ENCODE measurements at places on chromosomes 12 and 14.

DNA sequence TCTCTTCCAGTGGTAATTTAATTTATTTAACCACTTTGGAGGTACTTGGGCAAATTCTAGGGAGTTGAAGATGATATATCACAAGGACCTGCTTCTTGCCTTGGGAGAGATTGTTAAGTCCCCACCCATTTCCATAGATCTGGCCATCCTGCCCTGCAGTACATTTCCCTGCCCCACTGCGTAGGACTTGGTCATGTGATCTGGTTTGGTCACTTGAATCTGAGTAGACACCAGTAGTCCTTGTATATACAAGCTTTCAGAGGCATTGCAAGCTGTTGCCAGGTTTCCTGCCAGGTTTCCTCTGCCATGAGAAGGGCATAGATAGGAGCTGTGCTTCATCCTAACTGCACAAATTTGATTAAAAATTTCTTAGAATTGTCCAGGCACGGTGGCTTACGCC lies 200.0 kb downstream of the ADAMTS20 start:
- DNase-seq = no peak

DNA sequence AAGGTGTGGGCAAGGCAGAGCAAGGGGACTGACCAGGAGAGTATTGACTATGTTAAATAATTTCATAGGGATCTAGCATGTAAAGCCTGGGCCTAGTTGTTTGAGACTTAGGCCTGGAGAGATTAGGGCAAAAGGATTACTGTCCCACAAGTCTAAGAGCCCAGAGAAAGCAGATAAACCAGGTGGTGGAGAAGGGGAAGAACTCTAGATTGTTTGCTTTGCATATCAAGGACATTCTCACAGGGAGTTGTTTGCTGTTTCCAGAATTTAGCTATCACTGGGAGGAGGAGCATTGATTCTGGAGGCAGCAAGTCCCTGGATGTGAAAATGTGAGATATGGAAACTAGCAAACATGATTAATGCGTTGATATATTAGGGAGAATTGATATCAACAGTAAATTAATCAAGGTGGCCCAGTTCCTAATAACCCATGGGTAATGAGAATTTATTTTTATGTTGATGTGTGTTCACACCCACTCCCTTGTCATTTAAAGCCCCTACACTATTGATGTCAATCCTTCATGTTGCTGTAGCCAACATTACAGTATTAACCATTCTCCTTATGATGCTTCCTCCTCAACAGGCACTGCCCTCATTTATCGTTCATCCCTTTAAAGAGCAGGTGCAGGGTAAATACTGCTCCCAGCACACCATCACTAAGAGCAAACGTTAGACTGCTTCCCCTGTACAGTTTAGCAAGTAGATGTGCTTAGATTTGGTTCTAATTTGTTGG lies 1666.7 kb upstream of the FLRT2 start:
- no peak for DNase-seq

DNA sequence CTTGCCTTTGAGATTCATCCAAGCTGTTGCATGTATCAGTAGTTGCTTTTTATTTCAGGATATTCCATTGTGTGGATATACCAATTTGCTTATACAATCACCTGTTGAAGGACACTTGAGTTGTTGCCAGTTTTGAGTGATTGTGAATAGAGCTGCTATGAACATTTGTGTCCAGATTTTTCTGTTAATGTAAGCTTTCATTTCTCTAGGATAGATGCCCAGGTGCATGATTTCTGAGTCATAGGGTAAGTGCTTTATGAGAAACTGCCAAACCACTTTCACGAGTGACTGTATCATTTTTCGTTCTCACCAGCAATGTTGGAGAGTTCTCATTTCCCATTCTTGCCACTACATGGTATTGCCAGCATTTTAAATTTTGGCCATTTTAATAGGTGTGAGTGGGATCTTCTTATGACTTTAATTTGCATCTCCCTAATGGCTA lies 434.6 kb upstream of the RGS6 start:
- DNase-seq = peak; percentile 41

DNA sequence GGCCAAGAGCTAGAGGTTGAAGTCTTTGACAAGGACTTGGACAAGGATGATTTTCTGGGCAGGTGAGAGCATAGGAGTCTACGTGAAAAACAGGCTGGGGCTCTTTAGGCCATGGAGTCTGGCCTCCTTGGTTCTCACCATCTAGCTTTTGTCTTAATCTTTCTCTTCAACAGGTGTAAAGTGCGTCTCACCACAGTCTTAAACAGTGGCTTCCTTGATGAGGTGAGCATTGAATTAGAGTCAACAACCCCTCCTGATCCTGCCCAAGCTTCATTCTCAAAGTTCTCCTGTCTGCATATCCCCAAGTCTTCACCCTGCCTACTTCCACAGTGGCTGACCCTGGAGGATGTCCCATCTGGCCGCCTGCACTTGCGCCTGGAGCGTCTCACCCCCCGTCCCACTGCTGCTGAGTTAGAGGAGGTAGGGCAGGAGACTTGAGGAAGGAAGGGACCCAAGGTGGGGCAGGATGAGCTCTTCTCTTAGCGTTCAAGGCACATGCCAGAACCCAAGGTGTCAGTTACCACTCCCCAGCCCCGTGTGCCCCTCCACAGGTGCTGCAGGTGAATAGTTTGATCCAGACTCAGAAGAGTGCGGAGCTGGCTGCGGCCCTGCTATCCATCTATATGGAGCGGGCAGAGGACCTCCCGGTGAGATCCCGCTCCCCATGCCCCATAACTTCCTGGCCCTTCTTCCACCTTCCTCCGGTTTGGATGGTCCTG lies 9.9 kb downstream of the ESYT1 start:
- no peak for DNase-seq

GRCh38 chr12:131089531-131090273 lies 136.0 kb downstream of the ADGRD1 start:
- DNase-seq = no peak

DNA sequence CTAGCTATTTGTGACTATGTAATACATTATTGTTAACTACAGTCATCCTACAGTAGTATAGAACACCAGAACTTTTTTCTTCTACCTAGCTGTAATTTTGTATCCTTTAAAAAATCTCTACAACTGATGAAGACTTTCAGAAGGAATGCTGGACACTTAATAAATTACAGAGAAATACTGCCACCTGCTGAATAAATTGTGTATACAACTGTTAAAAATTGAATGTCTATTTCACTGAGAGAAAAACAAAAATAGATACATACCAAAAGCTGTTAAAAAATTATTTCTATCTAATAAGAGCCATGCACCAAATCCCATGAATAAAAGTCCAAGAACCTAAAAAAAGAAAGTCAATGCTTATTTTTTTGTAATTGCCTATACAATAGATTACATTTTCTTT lies 6.6 kb downstream of the TSPAN19 start:
- DNase-seq = peak; percentile 9

GRCh38 chr12:92597997-92598396 lies 104.8 kb upstream of the PLEKHG7 start:
- peak; percentile 63 for DNase-seq

DNA sequence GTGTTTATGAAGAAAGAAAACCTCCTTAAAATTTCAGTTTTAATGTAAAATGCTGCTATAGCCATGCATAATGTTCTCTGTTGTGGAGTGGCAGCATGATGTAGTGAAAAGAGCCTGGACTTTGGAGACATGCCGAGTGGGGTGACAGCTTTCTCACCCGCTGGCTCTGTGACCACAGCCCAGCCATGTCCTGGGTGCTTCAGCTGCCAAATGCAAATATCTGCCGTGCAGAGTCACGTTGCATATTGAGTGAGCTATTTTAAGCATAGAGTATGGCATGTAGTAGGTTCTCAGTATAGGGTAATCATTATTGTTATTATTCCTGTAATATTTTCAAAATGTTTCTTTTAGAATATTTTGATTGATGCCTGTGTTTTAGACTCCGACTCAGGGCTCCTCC lies 15.5 kb upstream of the TCTN2 start:
- no peak for DNase-seq

DNA sequence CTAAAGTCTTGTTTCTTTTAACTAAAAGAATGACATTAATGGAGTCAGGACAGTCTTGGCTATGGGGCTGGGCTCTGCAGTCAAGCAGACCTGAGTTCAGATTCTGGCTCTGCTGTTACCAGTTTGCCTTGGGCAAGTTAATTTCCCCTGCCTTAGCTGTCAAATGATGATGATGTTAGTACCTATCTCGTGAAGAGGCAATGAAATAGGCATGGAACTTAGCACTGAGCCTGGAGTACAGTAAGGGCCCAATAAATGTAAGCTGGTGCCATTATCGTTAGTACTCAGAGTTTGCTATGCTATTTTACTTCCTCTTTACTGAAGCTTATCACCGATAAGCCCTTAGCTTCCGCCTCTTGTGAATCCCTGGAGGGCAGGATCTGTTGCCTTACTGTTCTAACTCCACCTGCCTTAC lies 8.5 kb downstream of the FBXW8 start:
- DNase-seq = no peak

DNA sequence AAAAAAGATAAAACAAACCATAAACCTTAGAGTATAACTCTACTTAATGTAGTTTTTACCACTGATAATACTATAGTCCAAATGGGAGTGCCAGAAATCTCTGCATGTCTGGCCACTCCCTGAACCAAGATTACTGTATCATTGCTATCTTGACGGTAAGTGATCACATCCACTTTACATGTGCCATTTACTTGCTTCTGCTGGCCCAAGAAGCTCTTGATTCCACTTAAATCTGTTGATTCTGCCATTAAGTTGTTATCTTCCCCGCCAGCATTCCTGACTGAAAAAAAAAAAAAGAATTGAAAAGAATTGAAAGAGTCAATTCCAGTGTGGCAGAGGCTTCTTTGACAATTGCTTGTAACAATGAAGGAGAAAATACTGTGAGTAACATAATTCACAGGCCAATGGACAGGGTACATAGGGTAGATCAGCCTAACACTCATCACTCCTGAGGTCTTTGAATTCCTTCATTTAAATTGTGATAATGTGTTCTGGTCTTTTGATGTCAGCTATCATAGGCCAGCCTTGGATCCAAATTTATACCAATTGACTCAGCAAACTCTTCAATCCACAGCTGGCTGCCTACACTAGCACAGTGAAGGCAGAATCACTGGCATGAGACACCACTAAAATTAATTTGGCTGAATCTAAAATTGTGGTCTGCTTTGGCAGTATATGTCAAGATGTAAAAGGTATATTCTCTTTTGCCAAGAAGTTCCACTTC lies 665.2 kb upstream of the FLRT2 start:
- DNase-seq = no peak

GRCh38 chr12:122527478-122527944 lies 462 bp downstream of the KNTC1 start:
- DNase-seq = peak; percentile 39

DNA sequence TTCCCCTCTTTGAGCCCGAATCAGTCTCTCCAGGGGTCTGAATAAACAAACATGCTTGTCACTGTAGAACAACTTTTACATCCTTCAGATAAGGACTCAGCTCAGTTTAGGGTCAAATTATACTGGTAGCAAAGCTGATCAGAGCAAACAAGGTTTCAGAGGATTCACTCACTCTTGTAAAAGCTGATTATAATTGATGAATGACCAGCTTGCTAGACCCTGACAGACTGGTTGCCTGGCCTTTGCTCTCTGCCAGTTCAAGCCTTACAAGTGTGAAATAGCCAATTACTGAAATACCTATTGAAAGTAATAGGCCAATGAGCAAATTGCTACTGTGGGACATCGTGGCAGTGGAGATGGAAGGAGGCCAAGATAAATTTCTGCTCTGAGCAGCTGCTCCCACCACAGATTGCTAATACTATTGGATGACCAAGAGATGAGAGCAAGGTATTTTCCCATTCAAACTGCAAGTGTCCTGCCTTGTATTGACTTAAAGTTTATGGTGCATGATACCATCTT lies 177.6 kb downstream of the PDZRN4 start:
- no peak for DNase-seq

GRCh38 chr14:82896476-82896875 lies 1362.8 kb upstream of the SEL1L start:
- DNase-seq = no peak

GRCh38 chr12:1592444-1593173 lies 1.8 kb downstream of the FBXL14 start:
- DNase-seq = peak; percentile 85

DNA sequence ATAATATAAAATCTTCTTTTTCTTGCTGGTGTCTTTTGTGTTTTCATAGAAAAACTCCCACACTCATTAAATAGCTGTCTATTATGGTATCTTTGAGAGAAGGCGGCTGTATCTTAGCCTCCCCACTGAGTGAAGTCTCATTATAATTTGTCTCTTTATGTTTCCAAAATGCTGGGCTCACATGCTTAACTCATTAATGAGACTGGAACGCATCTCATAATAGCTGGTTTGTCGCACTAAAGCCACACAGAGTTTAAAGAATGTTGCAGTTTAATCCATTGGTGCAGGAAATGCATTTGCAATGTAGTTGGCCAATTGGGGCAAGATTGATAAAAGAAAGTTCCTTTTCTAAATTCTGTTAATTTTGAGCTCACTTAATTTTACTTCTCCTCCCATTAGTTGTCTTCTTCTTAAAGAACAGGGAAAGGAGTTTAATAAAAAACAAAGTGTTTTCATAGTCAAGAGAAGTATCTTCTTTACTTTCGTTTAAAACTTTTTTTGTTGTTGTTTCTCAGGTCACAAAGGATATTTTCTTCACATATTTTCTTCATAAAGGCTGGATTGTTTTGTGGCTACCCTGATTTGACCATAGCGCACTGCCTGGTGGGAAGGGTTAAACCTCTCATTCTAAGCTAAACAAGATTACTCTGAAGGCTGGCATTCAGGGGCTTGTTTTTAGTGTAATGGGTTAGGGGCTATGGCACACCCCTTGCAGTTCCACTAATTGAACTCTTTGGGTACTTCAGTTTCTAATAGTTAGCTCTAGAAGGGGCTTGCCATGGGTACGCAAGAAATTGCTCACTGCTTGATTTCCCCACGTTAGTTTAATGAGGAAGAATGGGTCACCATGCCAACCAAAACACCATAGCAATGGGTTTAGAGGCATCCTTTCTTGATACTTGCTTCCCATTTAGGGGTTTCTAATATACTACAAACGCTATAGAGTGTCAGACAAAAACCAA lies 197.0 kb downstream of the TMTC2 start:
- no peak for DNase-seq

DNA sequence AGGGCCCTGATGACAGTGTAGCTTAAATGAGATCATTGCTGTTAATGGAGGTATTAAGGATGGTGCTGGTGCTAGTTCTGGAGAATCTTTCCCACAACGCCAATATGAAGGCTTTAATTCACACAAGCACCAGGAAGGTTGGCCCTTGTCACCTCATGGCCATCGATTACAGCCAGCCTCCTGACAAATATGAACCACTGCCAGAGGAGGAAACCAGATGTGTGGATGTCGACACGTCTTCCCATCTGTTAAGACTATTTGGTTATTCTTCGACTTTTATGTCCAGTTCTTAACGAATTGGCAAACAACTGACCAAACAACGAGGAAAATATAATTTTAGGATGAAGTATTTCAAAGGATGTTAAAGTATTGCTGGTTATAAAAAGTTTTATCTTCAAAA lies 79.5 kb downstream of the PIK3C2G start:
- no peak for DNase-seq

DNA sequence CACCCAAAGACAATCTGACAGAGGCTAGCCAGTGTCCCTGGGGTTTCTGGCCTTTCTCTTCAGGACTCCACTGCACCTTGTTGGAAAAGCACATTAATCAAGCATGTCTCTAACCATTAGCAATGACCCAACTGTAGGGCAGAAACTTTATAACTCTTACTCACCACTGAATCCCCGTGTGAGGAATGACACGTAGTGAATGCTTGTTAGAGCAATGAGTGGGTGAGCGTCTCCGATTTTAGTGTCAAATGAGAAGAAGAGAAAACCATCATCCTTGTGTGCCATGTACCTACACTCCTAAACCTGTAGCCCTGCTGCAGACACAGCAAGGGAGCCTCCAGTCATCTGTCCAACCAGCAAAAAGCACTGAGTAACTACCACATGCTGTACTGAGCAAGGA lies 56.5 kb upstream of the GPR68 start:
- no peak for DNase-seq

- DNase-seq = peak; percentile 73
These were observed 16.1 kb upstream of the NUDT14 start for GRCh38 chr14:105197211-105197641.
